ENCODE measurements at places on chromosomes 7 and 10. TPM values are rescaled to one million over a fixed set of nuclear protein-coding genes. Genes with fewer than 3 reads are reported as not detected.

Gene CTAGE6
- 0.32 TPM for total RNA-seq

Gene GIMAP4
- total RNA-seq = 293 TPM

Gene EFCAB10
- total RNA-seq = 0.25 TPM

Gene RABGEF1
- 18.0 TPM for total RNA-seq

Gene PRPS1L1
- not detected for total RNA-seq

Gene FRAT2
- 9.4 TPM for total RNA-seq

Gene VSIR
- total RNA-seq = 25.6 TPM

Gene FKBP9
- total RNA-seq = 161 TPM

Gene INPP5F
- 15.9 TPM for total RNA-seq

Gene ATOH7
- total RNA-seq = not detected

Gene SLC13A4
- not detected for total RNA-seq

Gene TMEM273
- total RNA-seq = 68.0 TPM

Gene TMEM130
- not detected for total RNA-seq

Gene CDK1
- 33.7 TPM for total RNA-seq

Gene WIPF3
- total RNA-seq = not detected

Gene CDC14C
- total RNA-seq = not detected

Gene RTKN2
- total RNA-seq = 0.16 TPM

Gene HOXA4
- total RNA-seq = 0.57 TPM

Gene RBP4
- not detected for total RNA-seq

Gene HTR5A
- total RNA-seq = not detected

Gene ACBD7
- total RNA-seq = 3.1 TPM

Gene IL6
- 2.1 TPM for total RNA-seq

Gene PRKAR2B
- total RNA-seq = 37.6 TPM

Gene CYP3A5
- not detected for total RNA-seq

Gene COBL
- 0.32 TPM for total RNA-seq

Gene GRK5
- total RNA-seq = 41.5 TPM

Gene UTF1
- total RNA-seq = not detected

Gene TBXAS1
- total RNA-seq = 0.19 TPM

Gene NEUROG3
- not detected for total RNA-seq

Gene C7orf57
- total RNA-seq = 0.19 TPM

Gene OGDHL
- 0.16 TPM for total RNA-seq

Gene PDE1C
- total RNA-seq = 4.7 TPM

Gene ANXA8
- not detected for total RNA-seq

Gene NPC1L1
- not detected for total RNA-seq

Gene OPN1SW
- 1.1 TPM for total RNA-seq

Gene IRF5
- 0.19 TPM for total RNA-seq

Gene HPS6
- 29.5 TPM for total RNA-seq

Gene IGF2BP3
- total RNA-seq = 15.0 TPM

Gene WEE2
- not detected for total RNA-seq

Gene ELFN1
- 0.57 TPM for total RNA-seq

Gene CRYGN
- not detected for total RNA-seq

Gene CPA5
- total RNA-seq = not detected

Gene NACAD
- total RNA-seq = 0.32 TPM

Gene PSTK
- 1.5 TPM for total RNA-seq

Gene NODAL
- total RNA-seq = not detected

Gene CLRN3
- total RNA-seq = not detected

Gene ITPRID1
- total RNA-seq = not detected

Gene HHEX
- total RNA-seq = 66.4 TPM

Gene MNX1
- not detected for total RNA-seq

Gene NUDT13
- total RNA-seq = 1.4 TPM

Gene NUTM2A
- total RNA-seq = 0.44 TPM

Gene AGK
- total RNA-seq = 15.2 TPM

Gene C1QL3
- under 0.01 TPM for total RNA-seq

Gene ZNF853
- 1.9 TPM for total RNA-seq

Gene GOLGA7B
- total RNA-seq = not detected

Gene CLDN4
- total RNA-seq = 0.06 TPM

Gene LIPF
- total RNA-seq = not detected

Data from bladder microvascular endothelial cell (primary cell).